T-cell (primary cell): ENCODE measurements at places on chromosomes 5 and 9.
A peak's percentile ranks its signal among the peaks of the same experiment; 100 is the strongest.

- DNase-seq: no peak
Observed at GRCh38 chr9:5720151-5720550, 91.2 kb downstream of the RIC1 start.

GRCh38 chr5:145598983-145599382 lies 236.2 kb downstream of the PRELID2 start:
- no peak for DNase-seq

GRCh38 chr9:21657966-21658667 lies 144.3 kb upstream of the MTAP start:
- DNase-seq: no peak

GRCh38 chr9:20603524-20604268 lies 18.6 kb downstream of the MLLT3 start:
- DNase-seq: no peak

DNA sequence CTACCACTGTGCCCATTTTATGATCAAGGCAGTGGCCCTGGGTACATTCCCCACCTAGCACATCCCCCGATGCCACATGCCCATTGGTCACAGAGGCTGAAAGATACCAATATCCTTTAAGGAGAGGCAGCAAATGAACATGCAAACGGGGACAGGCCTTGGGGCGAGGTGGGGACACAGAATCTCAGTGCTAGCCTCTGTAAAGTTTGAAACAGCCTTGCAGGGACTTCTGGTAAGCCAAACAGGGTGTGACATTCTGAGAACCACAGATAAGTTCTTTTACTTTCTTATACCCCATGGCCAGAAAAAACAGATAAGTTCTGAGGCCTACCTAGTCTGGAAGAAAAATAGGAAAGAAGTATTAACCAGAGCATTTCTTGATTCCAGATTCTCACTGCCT lies 60.5 kb downstream of the ACER2 start:
- no peak for DNase-seq

DNA sequence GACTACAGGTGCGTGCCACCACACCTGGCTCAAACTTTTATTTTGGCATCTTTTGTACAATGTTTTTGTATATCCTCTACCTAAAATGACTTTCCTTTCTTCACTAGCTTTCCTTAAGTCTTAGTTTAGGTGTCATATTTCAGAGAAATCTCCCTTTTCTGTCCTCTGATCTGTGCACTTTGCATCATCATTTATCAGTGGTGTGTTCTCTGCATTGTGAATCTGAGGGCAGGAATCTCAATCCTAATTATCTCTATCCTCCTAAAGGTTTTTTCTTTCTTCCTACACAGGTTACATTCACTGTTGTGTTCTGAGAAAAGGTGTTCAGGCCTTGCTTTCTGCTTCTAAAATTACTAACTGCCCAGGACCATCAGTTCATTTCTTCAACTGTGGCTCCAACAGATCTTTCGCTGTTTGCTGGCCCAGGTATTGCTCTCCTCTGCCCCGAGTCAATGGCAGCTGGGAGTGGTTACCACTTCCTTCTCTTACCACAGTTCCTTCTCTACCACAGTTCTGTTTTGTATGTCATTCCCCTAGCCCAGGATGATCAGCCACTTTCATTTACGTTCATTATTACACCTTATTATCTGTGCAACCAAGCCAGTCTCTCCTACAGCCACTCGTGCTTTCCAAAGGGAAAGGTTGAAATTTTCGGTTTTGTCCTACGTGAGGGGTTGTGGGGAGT lies 14.0 kb downstream of the TGFBR1 start:
- DNase-seq: peak; percentile 53

DNA sequence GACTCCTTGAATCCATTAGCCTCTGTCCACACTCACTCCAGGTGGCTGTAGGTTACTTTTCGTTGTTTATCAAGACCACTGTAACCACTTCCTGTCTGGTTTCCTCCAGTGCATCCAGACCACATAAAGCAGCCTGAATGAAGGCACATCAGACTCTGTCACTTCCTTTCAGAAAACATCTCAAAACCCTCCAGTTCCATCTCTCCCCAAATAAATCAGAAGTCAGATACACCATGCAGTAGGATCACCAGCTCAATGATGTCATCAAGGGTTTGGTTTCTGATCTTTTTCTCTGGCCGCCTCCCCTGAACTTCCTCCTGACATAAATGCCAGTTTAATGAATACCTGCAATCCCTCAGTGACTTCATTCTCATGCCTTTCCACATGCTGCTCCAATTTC lies 161.2 kb downstream of the ZNF462 start:
- DNase-seq: no peak

- DNase-seq: no peak
Observed at GRCh38 chr9:99576002-99576401, 245.7 kb upstream of the NR4A3 start.

GRCh38 chr9:134778841-134779411 lies 101.7 kb upstream of the FCN2 start:
- DNase-seq: no peak

DNA sequence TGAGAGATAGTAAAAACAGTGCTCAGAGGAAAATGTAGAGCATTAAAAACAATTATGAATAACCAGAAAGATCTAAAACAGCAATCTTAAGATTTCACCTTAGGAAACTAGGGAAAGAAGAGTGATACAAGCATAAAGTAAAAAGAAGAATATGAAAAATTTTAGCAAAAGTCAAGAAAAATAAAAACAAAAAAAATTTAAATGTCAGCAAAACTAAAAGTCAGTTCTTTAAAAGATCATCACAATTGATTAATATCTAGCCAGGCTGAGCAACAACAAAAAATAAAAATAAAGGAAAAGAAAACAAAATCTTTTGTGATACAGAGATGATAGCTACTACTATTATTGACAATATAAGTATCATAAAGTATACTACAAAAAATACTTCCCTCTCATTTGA lies 1088.1 kb upstream of the EDIL3 start:
- DNase-seq: no peak

- no peak for DNase-seq
Observed at GRCh38 chr5:124554746-124555578, 191.5 kb downstream of the ZNF608 start.

- peak; percentile 21 for DNase-seq
Observed at GRCh38 chr9:34550016-34550680, 27.4 kb upstream of the ENHO start.

DNA sequence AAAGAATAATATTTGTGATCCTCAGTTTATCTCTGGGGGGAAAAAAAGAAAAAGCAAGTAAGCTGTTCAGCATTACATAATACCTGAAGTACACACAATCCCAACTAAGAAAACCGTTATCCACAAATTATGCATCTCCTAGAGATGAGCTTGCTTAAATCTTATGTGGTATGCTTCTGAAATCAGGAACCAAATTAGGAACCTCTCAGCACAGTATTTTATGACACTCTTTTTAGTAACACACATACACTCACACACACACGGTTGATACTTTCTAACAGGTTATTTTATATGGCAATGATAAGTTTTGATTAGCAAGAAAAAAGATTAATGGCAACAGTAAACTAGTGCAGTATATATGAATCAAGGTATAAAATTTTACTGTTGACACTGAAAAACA lies 1.2 kb upstream of the ZNF510 start:
- no peak for DNase-seq

DNA sequence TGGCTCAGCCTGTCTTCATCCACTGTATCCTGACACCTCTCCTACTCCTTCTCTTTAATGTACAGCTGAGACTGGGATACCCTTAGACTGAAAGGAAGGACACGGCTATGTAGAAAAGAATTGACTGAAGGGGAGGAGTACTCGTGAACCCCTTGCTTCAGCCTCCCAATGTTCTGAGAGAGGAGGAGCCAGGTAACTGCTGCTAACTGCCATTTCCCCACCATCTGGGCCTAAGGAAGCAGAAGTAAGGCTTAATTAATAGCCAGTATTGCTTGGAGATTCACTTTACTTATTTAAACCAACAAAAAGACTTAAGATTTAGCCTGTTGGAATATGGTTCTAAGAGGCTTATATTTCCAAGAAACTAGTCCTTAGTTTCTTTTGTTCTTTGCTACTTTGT lies 18.8 kb upstream of the RGS3 start:
- DNase-seq: no peak

GRCh38 chr5:65893749-65894430 lies 32.5 kb upstream of the ERBIN start:
- no peak for DNase-seq

- DNase-seq: no peak
Observed at GRCh38 chr5:134240421-134240962, 14.6 kb upstream of the PPP2CA start.

DNA sequence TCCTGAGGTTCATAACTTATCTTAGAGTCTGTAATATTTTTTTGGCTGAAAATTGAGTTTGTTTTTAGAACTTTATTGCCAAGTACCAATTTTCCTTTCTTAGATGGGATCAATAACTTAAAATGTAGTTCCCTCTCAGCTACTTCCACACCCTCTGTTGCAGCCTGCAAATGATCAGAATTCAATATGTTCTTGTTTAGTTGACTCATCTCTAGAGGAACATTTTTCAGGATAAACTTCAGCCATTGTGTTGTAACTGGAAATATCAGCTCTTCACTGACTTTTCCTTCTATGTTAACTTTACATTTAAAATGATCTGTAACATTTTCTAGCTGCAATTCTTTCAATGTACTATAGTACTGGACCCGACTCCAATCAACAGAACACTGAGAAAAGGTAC lies 115.7 kb downstream of the ESM1 start:
- no peak for DNase-seq

- DNase-seq: no peak
Observed at GRCh38 chr9:134403682-134404301, 77.5 kb downstream of the RXRA start.

- no peak for DNase-seq
Observed at GRCh38 chr5:164497311-164498064, 992.1 kb downstream of the MAT2B start.

GRCh38 chr5:124880903-124881697 lies 134.7 kb upstream of the ZNF608 start:
- DNase-seq: no peak

DNA sequence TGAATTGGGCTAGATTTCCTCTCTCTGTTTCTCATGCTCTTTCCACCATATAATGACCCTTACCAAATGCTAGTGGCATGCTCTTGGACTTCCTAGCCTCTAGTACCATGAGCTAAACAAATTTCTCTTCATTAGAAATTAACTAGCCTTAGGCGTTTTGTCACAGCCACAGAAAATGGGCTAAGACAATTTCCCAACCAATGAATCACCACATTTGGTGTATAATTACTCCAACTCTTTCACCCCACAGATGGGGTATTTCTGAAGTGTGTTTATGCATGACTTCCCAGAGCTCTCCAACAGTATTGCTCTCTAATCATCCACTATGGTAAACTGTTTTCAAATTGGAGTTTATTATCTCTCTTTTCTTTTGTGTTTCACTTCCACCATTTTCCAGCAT lies 1041.1 kb upstream of the COX7C start:
- no peak for DNase-seq

- no peak for DNase-seq
Observed at GRCh38 chr9:70878576-70878975, 242.8 kb downstream of the TRPM3 start.

DNA sequence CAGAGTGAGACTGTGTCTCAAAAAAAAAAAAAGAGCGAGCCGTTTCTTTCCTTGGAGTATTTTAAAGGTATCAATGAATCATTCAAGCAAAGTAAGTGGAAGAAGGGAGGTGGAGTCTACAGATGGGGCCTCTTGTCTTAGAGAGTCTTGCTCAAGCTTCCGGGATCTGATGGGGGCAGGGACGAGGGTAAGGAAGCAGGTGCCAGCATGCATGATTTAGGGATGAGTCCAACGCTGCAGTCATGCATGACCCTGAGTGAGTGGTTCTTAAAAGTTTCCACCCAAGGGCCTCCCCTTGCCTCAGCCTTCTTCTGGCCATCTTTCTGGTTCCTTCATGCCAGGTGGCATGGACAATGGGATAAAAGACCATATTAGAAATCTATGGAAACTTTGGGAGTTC lies 79.6 kb downstream of the MYO10 start:
- DNase-seq: no peak

DNA sequence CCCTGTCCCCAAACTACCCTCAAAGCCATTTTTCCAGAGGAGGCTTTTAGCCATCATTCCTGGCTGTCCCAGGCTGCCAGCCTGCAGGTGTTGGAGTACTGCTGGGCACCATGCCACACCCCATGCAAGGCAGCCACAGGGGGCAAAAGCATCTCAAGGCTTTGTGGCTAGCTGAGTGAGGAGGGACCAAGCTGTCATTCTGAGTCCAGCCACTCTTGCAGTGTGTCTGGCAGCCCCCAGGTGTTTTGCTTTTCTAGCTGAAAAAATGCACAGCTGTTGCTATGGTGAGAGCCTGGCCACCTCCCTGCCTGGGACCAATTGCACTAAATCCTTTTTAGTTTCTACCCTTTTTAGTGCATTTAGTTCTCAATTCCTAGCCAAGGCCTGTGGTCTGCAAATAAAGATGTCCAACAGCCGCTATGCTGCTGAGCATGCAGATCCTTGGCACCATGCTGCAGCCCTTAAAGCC lies 50.4 kb upstream of the PTGS1 start:
- no peak for DNase-seq

DNA sequence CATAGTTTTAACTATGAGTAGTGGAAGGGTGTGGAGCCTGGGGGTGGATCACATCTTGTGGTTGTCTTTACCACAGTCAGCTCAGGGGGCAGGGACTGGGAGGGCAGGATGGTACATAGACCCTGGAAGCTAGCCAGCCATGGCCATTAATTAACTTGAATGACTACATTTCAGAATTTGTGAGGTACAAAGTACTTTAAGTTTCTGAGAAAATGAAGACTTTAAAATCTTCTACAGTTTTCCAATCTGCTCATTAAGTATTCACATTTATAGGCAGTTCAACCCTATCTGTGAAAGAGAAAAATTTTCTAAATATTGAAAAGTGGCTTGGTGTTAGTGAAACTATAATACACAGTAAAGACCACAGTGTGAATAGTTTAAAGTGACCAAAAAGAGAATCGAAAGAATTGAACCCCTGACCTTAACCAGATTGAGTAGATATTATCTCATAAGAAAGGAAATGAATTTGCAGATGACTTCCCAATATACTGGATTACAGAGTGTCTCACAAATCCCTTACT lies 234.2 kb upstream of the MEF2C start:
- no peak for DNase-seq

DNA sequence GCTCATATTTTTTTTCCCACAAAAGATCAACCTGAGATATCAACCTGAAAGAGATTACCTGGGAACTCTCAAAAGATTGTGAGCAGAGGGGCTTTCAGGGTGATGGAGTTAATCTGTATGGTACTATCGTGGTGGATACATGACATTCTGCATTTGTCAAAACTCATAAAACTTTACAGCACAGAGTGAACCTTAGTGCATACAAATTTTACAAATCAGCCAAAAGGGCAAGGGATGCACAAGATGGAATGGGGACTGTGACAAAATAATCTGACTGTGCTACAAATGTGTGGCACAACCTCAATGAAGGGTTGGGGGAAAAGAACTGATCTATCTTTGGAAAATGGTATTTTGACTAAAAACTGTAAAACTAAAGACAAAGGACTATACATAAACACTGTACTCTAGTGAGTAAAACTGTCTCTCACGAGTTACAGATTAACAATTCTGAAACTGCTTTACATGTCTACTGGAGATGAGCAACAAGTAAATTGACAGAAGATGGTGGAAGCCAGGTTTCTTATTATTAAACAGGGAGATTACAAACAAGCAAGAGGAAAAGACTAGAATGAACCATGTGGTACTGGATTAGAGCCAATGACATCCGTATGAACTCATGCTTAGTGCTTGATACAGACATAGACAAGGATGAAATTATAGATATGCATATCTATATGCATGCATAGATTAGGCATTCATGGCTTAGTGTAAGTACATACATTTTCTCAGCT lies 24.8 kb upstream of the RLN1 start:
- DNase-seq: no peak
